ENCODE measurements at places on chromosomes 7 and 10. TPM values are rescaled to one million over a fixed set of nuclear protein-coding genes. Genes with fewer than 3 reads are reported as not detected.

- no peak for DNase-seq
Measured at GRCh38 chr10:32132357-32132946, 76.2 kb upstream of the KIF5B start.

- no peak for DNase-seq
Measured at GRCh38 chr7:26487780-26488515, 196.3 kb downstream of the SNX10 start.

DNA sequence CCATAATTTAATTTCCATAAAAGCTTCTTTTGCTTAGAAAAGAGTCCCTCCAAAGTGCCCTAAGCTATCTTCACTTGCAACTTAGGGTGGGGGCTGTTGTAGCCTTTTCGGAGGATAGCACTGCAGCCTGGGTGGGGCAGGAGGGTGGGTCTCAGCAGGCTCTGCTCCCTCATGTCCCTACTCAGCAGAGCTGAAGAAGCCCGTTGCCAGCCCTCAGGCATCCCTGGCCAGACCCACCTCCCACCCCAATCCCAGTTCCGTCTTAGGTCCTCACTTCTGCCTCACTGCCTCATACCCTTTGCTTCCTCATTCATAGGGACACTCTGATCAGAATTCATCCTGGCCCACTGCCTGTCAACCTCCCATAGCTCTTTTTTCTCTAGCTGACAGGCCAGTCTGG, 99.8 kb upstream of the ZMIZ1 start:
- no peak for DNase-seq

DNA sequence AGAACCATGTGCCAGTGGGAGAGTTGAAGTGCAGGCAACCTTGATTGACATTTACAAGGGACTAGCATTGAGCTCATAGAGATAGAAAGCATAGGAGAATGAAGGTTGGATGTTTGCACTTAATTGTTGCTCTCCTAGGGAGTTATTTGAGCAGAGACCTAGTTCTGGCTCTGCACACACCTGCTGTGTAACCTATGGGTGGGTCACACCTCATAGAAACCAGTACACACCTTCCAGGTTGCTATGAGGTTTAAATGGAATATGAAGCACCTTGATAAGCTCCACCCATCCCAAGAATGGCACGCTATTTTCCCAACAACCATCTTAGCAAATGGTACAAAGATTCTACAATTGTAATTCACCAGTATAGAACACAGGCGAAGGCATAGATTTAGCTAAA, 86.2 kb upstream of the AOAH start:
- DNase-seq: no peak

- no peak for DNase-seq
Measured at GRCh38 chr10:47412869-47413268, 28.8 kb upstream of the ZNF488 start.

GRCh38 chr7:90425376-90425775, 22.1 kb downstream of the CLDN12 start:
- DNase-seq: peak; percentile 21

DNA sequence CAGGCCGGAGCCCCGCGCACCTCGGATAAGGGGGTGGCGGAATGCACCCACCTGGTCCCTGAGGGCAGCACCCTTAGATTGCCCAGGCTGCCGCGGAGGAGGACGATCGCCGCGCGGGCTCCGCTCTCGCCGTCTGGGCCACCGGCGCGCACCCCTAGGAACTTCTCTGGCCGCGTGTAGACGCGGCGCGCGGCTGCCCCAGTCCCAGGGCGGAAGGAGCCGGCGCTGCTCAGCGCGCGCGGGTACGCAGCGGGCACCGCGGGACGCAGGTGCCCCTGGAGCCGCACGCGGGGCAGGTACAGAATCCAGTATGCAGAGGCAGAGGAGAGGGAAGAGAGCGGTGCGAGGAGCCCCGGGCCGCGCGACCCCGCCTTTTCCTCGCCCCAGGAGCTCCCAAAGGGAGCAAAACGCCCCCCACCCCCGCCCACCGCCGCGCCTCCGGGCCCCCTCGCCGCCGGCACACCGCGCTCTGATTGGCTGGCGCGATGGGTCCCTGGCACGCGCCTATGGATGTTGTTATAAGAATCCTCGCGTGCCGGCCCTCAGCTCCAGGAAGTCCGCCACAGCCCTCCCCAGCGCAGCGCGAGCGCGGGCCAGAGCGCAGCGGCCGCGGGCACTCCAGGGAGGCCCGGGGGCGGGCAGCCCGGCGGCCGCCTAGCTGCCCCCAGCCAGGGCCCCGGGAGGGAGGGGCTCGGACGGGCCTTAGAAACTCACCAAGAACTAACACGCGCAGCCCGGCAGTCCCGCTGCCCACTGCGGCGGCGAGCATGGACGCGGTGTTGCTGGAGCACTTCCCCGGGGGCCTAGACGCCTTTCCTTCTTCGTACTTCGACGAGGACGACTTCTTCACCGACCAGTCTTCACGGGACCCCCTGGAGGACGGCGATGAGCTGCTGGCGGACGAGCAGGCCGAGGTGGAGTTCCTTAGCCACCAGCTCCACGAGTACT, at the start of gene PTF1A:
Gene PTF1A, plus strand, starts transcription at position 549 of the 948 bp plus-strand sequence. Its CDS starts 219 bp downstream, at position 768.
- DNase-seq: no peak

DNA sequence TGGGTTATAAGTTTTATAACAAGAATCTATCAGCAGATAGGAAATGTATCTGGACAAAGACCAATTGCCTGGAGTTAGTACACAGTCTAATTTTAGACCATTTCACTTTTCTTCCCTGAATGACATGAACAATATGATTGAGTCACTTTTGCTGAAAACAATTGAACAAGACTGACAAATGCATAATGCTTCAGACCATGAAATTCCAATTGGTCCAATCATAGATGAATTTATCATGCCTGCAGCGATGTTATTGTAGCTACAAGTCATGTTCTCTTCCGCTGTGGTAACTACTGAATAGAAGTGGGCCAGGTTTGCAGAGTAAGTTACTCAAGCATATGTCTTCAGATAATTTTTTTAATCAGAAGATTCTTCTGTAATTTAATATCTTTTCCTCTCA, 73.4 kb downstream of the VSTM2A start:
- DNase-seq: no peak

- no peak for DNase-seq
Measured at GRCh38 chr10:127935071-127935561, 28.2 kb downstream of the PTPRE start.

DNA sequence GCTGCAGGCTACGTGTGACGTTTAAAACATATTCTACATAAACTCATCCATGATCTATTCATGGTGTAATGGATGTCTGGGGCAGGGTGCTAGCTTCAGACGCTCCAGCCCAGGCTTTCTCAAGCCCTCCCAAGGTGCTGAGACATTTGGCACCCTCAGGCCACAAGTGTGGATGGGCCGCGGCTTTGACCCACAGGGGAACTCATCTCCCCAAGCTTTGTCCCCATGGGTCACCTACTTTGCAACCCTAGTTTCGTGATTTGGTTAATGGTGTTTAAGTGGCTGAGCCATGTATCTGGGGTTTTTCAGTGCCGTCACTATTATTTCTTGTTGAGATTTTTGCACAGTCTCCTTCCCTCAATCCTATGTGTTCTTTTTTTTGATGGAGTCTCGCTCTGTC, 66.0 kb downstream of the GRK5 start:
- DNase-seq: no peak

- DNase-seq: no peak
Measured at GRCh38 chr7:140049339-140050024, 13.3 kb downstream of the PARP12 start.

DNA sequence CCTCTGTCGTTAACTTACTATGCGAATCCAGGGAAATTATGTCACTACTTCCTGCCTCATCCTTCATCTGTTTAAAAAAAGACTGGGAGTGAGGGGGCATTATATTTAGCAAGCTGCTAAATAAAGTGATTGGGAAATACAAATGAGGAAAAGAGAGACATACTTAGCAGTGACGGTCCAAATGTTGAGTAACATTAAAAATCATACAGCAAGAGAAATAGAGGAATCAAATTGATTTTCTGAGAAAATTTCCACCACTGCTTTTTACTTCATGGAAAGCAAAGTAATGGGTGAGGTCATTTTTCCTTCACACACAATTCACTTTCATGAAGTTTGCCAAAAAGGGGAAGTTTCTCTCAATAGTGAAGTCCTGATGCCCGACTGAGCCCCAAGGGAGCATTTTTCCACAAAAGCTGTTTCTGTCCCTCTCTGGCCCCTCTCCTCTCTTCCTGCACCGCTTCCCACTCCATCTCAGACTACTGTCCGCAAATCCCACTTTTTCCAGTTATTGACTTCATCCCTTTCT, 61.9 kb upstream of the ADO start:
- peak; percentile 8 for DNase-seq

- no peak for DNase-seq
Measured at GRCh38 chr7:16711730-16712129, 41.8 kb upstream of the TSPAN13 start.

GRCh38 chr7:98399890-98400541, 874 bp downstream of the BAIAP2L1 start:
- peak; percentile 17 for DNase-seq

GRCh38 chr7:42548816-42549611, 312.0 kb upstream of the GLI3 start:
- DNase-seq: no peak

- peak; percentile 8 for DNase-seq
Measured at GRCh38 chr7:95865716-95866371, 93.5 kb downstream of the DYNC1I1 start.

- DNase-seq: no peak
Measured at GRCh38 chr7:27160145-27160545, 3.7 kb upstream of the HOXA7 start.

DNA sequence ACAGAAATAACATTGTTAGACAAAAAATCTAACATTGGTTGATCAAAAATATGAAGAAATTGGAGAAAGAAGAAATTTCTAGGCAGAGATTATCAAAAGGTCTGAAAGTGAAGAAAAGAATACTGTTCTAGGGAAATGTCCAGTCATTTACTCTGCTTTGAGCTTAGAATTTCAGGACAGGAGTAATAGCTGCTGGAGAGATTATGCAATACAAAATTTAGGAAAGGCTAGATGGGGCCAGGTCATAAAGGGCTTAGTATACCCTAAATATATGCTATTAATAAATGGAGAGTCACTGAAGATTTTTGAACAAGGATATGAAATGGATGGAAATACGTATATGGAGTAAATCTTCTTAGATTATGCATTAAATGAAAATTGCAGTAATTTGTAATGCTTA, 279.2 kb downstream of the CACNA2D1 start:
- no peak for DNase-seq

DNA sequence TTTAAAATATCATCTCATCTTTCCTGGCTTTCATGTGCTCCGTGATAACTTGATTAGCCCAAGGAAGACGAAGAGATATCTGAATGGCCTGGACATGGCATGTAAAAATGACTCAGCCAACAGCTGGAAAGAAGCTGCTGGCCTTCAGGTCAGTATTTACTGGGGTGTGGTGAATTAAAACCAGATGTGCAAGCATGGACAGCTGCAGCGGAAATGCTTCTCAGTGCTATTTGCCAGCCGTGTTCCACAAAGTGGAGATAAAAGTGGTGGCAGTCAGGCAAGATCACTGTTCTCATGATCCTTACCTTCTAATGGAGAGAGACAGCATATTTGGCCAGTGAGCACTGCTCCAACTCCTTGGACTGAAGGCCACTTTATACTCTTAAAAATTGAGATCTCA, 203.1 kb upstream of the VSTM2A start:
- DNase-seq: no peak

- DNase-seq: no peak
Measured at GRCh38 chr7:2014391-2015241, 218.1 kb downstream of the MAD1L1 start.

- peak; percentile 65 for DNase-seq
Measured at GRCh38 chr10:78520737-78521430, 487.2 kb downstream of the RPS24 start.

GRCh38 chr10:80382989-80383388, 25.4 kb upstream of the PRXL2A start:
- peak; percentile 11 for DNase-seq

DNA sequence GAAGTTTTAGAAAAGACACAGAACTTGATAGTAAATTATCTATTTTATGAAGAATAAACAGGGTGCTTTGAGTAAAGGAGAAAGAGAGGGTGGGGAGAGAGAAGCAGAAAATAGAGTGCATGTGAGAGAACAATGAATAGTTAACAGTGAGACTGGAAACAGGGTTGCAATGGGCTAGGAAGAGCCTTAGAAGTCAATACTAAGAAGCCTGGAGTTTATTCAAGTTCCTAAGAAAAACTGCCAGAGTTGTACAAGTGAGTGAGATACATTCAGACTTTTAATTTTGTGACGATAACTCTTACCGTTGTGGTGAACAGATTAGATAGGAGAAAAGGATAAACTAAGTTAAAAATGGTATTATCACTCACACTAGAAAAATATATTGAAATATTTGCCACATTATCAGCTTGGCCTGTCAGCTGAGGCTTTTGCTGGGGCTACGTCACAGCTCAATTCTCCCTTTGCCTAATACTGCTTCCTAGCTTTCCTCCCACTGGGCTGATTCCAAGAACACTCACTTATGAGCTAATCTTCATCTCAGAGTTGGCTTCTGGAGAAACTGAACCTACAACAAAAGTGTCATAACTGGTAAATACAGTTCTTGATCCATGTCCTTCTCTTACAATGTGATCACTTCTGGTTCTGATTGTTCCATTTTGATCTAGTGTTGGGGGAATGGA, 92.7 kb downstream of the SEMA3D start:
- DNase-seq: peak; percentile 17

Gene CLCN1
- total RNA-seq: not detected

Gene FAM13C
- 3.3 TPM for total RNA-seq

Gene CALHM3
- total RNA-seq: not detected

Gene ZNF487
- 2.5 TPM for total RNA-seq

Gene SLC26A5
- total RNA-seq: not detected

Gene TUBB8
- total RNA-seq: not detected

Gene AGMO
- total RNA-seq: not detected

Gene PDE6C
- total RNA-seq: not detected

Gene ETV1
- 21.1 TPM for total RNA-seq

Gene TAC1
- total RNA-seq: not detected

Measured in IMR-90 (cell line).